ENCODE measurements at places on chromosomes 2 and 18. TPM values are rescaled to one million over a fixed set of nuclear protein-coding genes. Genes with fewer than 3 reads are reported as not detected.

GRCh38 chr2:157804355-157804754 is 71.8 kb downstream of the ACVR1 start:
- H3K36me3 ChIP-seq, result no peaks in the 10 kb centered on the region
- H3K4me1 ChIP-seq, result no peaks in the 10 kb centered on the region
- H3K27ac ChIP-seq, result no peak overlapping the region
- no peak for DNase-seq

- no peaks in the 10 kb centered on the region for H3K36me3 ChIP-seq
- no peak overlapping the region for H3K4me3 ChIP-seq
- H3K27ac ChIP-seq, result no peak overlapping the region
- no peaks in the 10 kb centered on the region for H3K27me3 ChIP-seq
- DNase-seq, result no peak
Measured at GRCh38 chr18:76252880-76253279, 242.2 kb downstream of the ZNF516 start.

ECEL1 gene
- 25.2 TPM for total RNA-seq

UGP2 gene
- total RNA-seq, result 147 TPM

DNA sequence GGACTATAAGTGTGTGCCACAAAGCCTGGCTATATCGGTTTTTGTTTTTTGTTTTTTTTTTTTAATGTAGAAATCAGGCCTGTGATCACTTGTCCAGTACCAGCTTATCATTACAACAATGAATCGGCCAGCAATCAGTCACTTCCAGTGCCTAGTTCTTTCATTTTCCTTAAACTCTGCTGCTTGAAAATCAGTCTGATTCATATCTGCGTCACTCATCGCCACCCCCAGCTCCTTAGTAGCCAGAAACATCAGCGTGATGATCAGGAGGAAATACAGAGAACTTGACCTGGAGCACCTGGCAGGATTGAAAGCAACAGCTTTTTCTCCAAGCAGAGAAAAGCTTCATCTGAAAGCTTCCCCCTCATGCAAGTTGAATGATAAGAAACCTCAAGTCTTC is 75.4 kb downstream of the SPTBN1 start:
- no peaks in the 10 kb centered on the region for H3K27me3 ChIP-seq
- no peak overlapping the region for H3K4me3 ChIP-seq
- H3K27ac ChIP-seq, result no peak overlapping the region
- H3K36me3 ChIP-seq, result peaks cover 13% of the 10 kb centered on the region

- H3K27me3 ChIP-seq, result no peaks in the 10 kb centered on the region
- no peak overlapping the region for H3K27ac ChIP-seq
- H3K4me3 ChIP-seq, result no peak overlapping the region
- no peaks in the 10 kb centered on the region for H3K36me3 ChIP-seq
- no peak for DNase-seq
- H3K4me1 ChIP-seq, result no peaks in the 10 kb centered on the region
Measured at GRCh38 chr2:137770166-137770565, 194.1 kb upstream of the HNMT start.

DNA sequence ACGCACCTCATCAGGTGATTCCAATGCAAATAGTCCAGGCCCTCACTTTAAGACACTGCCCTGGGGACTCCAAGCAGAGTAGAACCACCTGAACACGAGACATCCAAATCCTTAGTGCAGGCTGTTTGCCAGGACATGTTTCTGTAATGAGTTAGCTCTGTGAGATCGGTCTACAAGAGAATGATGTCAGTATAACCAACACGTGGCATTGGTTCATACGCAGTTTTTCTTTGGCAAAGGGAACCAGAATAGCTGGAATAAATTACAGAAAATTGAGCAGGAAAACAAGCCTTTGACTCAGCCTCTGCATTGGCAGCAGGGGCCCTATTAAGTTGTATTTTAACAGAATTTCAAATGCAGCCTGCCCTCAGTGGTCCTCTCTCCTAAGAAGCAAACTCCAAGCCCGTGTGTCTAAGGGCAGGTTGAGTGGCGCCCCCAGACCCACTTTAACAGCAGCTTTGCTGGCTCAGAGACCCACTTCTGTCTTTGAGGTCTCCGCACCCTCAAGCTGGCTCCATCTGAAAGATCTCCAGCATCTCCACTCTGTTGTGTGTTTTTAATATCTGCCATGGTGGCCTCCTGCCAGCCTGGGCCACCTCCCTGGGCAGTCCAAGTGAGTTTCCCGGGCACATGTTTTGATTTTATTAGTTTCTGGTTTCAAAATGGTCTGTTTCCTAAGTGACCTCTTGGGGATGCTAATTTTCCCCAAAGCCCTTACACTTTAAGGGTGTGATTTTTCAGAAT is 61.3 kb downstream of the ALPK2 start:
- H3K36me3 ChIP-seq, result no peaks in the 10 kb centered on the region
- peaks cover 4% of the 10 kb centered on the region for H3K4me1 ChIP-seq
- H3K27me3 ChIP-seq, result no peaks in the 10 kb centered on the region
- no peak overlapping the region for H3K27ac ChIP-seq
- no peak overlapping the region for H3K4me3 ChIP-seq

ATP5MC3 gene
- total RNA-seq, result 121 TPM

DNA sequence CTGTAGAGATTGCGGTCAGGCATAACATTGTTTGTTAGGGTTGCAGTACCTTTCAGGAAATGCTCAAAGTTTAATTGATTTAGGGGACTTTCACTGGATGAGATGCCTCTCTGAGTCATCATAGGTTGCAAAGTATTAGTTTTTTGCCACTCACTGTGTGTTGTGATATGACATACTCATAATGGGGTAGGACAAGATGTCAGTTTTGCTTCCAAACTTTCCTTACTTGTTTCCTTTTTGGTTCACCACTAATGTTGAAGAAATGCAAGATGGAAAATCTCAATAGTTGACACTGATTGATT is 35.0 kb upstream of the PTH2R start:
- no peaks in the 10 kb centered on the region for H3K27me3 ChIP-seq
- no peak overlapping the region for H3K27ac ChIP-seq
- DNase-seq, result no peak
- no peak overlapping the region for H3K4me3 ChIP-seq
- H3K36me3 ChIP-seq, result no peaks in the 10 kb centered on the region

DNA sequence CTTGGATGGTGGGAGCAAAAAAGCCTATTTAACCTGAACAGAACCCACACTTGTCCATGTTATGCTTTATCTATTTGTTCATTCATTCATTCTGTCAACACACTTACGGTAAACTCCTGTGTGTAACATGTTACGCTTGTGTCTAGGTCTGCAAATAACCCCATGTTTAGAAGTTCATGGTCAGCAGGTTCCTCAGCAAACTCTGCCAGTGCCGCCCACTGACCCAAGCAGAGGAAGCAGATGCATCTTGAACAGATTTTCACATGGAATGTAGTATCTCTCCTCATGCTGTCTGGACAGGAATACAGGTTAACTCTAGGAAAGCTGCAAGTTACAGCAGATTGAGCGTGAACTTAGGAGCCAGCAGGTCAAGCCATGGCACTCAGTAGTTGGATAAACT is 213.7 kb upstream of the COPS8 start:
- no peaks in the 10 kb centered on the region for H3K27me3 ChIP-seq
- H3K36me3 ChIP-seq, result no peaks in the 10 kb centered on the region
- no peak for DNase-seq

- DNase-seq, result no peak
- H3K27ac ChIP-seq, result no peak overlapping the region
- no peaks in the 10 kb centered on the region for H3K4me1 ChIP-seq
- no peaks in the 10 kb centered on the region for H3K36me3 ChIP-seq
- H3K4me3 ChIP-seq, result no peak overlapping the region
- H3K27me3 ChIP-seq, result no peaks in the 10 kb centered on the region
Measured at GRCh38 chr2:179340678-179341077, 76.0 kb upstream of the SESTD1 start.

DNA sequence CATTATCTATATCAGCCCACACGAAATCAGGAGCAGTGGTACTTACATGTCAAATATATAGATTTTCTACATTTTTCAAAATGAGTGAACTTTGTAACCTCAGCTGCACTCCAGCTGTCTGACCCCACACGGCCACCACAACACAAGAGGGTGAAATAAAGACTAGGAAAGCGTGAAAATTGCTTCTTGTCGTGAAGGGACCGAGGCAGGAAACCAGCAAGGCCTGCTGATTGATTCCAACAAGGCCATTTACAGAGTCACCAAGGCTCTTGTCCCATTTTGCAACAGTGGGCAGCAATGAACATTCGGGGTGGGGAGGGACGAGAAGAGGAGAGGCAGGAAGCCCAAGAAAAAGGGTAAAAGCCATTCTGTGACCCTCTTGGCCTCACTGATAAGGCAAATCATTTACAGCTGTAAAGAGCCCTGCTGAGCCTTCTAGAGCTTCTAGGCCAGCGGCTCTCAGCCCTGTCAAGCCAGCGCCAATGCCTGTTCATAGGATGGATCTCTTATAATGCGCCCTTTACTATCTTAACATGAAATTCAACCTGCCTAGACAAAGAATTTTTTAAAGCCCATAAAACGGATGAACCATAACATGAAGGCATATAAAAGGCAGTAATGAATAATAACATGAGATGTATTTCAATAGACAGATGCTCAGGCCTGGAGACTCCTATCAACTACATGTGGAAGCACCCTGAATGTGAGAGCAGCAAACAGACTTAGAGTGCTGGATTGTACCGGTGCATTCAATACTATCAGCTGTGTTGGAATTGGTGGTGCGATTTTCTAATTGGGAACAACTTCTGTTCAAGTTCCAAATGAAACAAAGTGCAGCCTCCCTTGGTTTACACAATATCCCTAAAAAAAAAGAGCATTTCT is 269.0 kb downstream of the CDCA7 start:
- no peak overlapping the region for H3K4me3 ChIP-seq
- no peaks in the 10 kb centered on the region for H3K36me3 ChIP-seq
- H3K27me3 ChIP-seq, result no peaks in the 10 kb centered on the region
- no peak overlapping the region for H3K27ac ChIP-seq
- H3K4me1 ChIP-seq, result no peaks in the 10 kb centered on the region

GRCh38 chr2:71385012-71385411 is 53.4 kb downstream of the ZNF638 start:
- no peak overlapping the region for H3K27ac ChIP-seq
- no peak overlapping the region for H3K4me3 ChIP-seq
- H3K27me3 ChIP-seq, result no peaks in the 10 kb centered on the region
- H3K4me1 ChIP-seq, result no peaks in the 10 kb centered on the region

CPS1 gene
- 8.3 TPM for total RNA-seq

ADNP2 gene
- total RNA-seq, result 18.9 TPM

EGR4 gene
- not detected for total RNA-seq

- no peaks in the 10 kb centered on the region for H3K27me3 ChIP-seq
- H3K4me1 ChIP-seq, result no peaks in the 10 kb centered on the region
- no peak overlapping the region for H3K4me3 ChIP-seq
Measured at GRCh38 chr2:209868271-209868994, 96.8 kb downstream of the UNC80 start.

NLRC4 gene
- 1.4 TPM for total RNA-seq

- no peak for DNase-seq
- H3K27me3 ChIP-seq, result no peaks in the 10 kb centered on the region
- no peak overlapping the region for H3K27ac ChIP-seq
- no peak overlapping the region for H3K4me3 ChIP-seq
- H3K4me1 ChIP-seq, result no peaks in the 10 kb centered on the region
Measured at GRCh38 chr2:12299431-12299830, 417.3 kb upstream of the TRIB2 start.

DNA sequence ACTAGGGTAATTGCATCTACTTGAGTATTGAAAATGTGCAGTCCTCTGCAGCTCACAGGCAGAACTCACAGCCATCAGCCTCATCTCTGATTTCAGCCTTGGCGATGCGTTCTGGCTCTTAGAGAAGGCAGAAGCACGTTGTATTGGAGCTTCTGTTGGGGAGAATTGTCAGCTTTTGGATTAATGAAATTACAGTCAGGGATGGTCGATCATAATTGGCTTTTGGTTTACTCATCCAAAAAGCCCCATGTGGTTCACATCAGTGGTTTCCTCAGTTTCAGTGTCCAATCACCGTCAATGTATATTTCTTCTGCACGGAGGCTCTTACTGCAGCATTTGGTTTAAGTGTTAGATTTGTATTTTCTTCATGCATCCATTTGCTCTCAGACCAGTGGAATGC is 218.5 kb upstream of the SOX11 start:
- no peaks in the 10 kb centered on the region for H3K27me3 ChIP-seq
- H3K36me3 ChIP-seq, result no peaks in the 10 kb centered on the region
- H3K4me3 ChIP-seq, result no peak overlapping the region
- H3K27ac ChIP-seq, result no peak overlapping the region
- peaks cover 5% of the 10 kb centered on the region for H3K4me1 ChIP-seq

GRCh38 chr2:53715568-53715967 is 52.0 kb upstream of the CHAC2 start:
- no peaks in the 10 kb centered on the region for H3K27me3 ChIP-seq
- no peak for DNase-seq
- H3K4me3 ChIP-seq, result no peak overlapping the region
